ENCODE measurements at places on chromosomes 12 and 14. TPM values are rescaled to one million over a fixed set of nuclear protein-coding genes. Genes with fewer than 3 reads are reported as not detected.

- DNase-seq = no peak
Observed at GRCh38 chr14:65258391-65258790, 154.1 kb upstream of the FUT8 start.

DNA sequence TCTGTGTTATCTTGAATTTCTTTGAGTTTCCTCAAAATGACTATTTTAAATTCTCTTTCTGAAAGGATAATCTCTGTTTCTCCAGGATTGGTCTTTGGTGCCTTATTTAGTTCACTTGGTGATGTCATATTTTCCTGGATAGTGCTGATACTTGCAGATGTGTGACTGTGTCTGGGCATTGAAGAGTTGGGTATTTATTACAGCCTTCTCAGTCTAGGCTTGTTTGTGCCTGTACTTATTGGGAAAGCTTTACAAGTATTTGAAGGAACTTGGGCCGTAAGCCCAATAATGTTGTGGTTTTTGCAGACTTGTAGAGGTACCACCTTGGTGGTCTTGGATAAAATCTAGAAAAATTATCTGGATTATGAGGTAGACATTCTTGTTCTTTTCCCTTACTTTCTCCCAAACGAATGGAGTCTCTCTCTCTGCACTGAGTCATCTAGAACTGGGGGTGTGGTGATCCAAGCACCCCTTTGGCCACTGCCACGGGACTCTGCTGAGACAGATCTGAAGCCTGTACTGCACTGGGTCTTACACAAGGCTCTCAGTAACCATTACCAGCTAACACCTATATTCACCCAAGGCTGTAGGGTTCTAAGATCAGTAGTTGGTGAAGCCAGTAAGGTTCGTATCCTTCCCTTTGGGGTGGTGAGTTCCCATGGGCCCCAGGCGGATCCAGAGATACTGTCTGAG, 703.7 kb upstream of the MGAT4C start:
- DNase-seq = no peak

DNA sequence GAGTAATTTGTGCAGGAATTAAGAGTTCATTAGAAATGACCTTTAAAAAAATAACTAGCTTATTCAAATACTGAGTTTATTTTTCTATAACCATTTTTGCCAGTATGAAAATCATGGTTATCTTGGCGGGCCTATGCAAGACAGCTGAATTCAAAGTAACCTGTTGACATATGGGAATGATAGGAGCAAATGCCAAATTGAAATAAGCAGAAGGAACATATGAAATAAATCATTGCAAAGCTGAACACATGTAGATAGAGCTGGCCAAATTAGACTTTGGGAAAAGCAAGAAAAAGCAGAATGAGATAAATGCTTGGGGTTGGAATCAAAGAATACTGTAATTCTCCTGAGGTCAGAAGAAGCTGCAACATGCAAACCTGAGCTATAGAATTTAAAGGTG, 372.5 kb downstream of the ADAMTS20 start:
- no peak for DNase-seq

GRCh38 chr12:119178544-119179334, at the start of gene HSPB8:
HSPB8 (plus strand) TSS chr12:119178931; CDS start chr12:119179313, 382 bp downstream.
- peak; percentile 92 for DNase-seq

DNA sequence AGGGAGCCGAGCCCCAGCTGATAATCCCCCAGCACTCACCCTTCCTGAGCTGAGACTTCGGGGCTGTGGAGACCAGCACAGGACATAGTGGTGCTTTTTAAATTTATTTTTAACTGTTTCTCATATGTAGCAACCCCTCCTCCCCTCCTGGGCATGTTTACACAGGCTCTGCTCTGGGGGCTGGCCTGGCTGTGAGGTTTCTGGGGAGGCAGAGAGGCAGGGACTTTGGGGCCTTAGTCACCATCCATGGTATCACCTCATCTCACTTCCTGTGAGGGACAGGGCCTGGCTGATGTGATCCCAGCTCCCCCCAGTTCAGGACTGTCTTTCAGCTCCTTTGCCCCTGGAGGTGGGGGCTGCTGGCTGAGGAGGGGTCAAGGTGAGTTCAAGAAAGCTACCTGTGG, 20.4 kb downstream of the VASH1 start:
- no peak for DNase-seq

DNA sequence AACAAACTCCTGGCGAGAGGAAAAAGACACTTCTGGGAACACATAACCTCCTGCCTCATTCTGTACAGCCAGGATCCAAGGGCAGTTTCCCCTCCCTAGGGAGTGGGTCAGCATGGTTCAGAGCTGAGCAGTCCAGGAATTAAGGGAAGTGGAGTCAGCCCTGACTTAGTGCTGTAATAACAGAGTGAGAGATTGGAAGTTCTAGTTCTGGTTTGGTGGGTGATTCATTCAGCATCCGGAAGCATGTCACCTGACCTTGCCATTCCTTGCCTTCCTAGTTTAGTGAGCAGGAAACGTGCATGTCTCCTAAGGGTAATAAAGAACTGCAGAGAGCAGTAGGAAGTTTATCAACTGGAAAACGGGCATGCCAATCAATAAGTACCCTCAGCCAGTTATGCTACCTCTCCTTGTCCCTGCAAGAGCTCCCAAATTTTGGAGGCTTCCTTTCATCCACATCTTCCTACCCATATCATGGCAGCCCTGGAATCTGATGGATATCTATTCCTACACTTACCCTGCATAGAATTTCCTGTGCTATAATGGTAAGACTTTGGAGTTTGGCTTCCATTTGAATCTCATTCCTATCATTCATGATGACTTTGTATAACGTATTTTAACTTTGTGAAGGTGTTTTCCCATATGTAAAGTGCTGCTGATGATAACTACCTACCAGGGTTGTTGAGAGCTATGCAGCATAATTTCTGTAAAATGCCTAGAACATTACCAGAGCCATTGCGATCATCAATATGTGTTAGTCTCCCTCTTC, 28.5 kb upstream of the MAGOHB start:
- no peak for DNase-seq

GRCh38 chr14:52914295-52914694, 36.6 kb downstream of the FERMT2 start:
- DNase-seq = no peak

The RTN1 gene
- total RNA-seq = 15.4 TPM

DNA sequence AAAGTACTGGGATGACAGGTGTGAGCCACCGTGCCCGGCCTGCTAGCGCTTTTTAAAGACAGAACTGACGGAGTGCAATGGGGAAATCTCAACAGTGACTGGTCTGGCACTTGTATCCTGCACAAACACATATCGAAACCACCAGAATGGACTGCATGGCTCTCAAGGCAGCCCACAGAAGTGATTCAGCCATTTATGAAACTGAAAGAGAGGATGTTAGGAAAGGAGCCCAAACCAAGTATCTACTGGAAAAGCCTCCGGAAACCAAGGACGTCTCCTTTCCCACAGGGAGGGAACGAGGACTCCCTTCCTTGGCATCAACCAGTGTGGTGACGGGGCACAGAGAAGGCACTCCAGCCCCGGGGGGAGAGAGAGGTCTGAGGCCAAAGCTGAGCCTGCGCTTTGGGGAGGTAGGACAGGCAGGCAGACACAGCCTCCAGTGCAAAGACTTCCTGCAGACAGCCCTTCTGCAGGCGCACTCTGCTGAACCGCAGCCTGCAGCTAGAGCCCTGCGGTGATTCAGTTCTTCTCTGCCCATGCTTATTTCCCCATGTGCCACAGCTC, 16.5 kb downstream of the SLC15A4 start:
- peak; percentile 76 for DNase-seq

The PLA2G1B gene
- total RNA-seq = 1.8 TPM

- no peak for DNase-seq
Observed at GRCh38 chr14:52064174-52064573, 4.7 kb downstream of the NID2 start.

GRCh38 chr14:72892103-72892878, 1.6 kb downstream of the DPF3 start:
- peak; percentile 81 for DNase-seq

The MSI1 gene
- total RNA-seq = 0.58 TPM

- DNase-seq = no peak
Observed at GRCh38 chr14:61511558-61511948, 183.8 kb upstream of the HIF1A start.

The RAD51AP1 gene
- total RNA-seq = 1.1 TPM

The FGD4 gene
- total RNA-seq = 41.6 TPM

DNA sequence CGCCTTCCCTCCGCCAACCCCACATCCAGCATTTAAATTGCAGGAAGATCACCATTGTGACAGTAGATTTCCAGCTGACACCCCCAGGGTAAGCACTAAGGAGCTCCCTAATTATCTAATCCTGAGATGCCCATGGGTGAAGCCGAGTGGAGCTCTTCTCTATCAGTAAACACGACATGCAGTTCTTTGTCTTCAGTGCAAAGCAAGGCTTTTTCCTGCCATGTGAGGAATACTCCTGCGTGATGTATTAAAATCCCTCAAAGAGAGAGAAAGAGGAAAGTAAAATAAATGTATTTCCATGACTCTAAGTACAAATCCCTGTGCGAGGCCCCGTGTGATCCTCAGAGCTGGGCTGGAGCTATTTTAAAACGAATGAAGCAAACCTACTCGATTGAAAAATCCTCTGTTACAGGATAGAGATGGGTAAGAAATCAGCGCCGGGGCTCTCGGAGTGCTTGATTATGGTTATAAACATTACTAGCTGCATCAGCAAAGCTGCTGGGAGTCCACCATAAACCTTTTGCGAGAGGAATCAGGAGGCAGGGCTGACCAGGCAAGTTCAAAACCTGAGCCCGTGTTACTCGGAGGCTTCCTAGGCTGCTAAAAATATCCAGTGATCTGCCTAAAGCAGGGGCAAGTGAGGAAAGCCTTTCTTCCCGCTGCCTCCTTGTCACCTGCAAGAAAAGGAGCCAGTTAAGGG, 61.5 kb downstream of the MAP1LC3B2 start:
- DNase-seq = no peak

GRCh38 chr12:118022728-118023109, 6.2 kb downstream of the RFC5 start:
- DNase-seq = no peak

The CLEC1B gene
- not detected for total RNA-seq

The TESPA1 gene
- total RNA-seq = 0.48 TPM

GRCh38 chr12:5200278-5201087, 156.8 kb downstream of the KCNA5 start:
- no peak for DNase-seq

The PZP gene
- total RNA-seq = 0.61 TPM

- no peak for DNase-seq
Observed at GRCh38 chr12:24705216-24705615, 243.7 kb downstream of the BCAT1 start.

DNA sequence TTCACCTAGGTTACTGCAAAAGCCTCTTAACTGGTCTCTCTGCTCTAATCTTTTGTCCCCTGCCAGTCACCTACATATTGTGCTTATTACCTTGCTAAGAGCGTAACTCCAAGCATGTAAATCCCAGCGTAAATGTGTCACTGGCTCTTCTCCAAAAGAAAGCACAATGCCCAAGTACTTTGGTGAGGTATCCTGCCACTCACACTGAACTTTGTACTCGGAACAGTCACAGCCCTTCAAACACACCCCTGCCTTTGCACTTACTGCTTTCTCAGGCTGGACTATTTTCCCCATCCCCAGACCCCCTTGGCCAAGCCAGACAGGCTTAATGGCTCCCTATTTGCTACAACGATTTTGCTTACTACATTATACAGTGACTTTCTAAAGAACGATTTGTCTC, 31.7 kb downstream of the GALNT4 start:
- no peak for DNase-seq

- DNase-seq = no peak
Observed at GRCh38 chr14:21428930-21429329, 27.0 kb downstream of the CHD8 start.

DNA sequence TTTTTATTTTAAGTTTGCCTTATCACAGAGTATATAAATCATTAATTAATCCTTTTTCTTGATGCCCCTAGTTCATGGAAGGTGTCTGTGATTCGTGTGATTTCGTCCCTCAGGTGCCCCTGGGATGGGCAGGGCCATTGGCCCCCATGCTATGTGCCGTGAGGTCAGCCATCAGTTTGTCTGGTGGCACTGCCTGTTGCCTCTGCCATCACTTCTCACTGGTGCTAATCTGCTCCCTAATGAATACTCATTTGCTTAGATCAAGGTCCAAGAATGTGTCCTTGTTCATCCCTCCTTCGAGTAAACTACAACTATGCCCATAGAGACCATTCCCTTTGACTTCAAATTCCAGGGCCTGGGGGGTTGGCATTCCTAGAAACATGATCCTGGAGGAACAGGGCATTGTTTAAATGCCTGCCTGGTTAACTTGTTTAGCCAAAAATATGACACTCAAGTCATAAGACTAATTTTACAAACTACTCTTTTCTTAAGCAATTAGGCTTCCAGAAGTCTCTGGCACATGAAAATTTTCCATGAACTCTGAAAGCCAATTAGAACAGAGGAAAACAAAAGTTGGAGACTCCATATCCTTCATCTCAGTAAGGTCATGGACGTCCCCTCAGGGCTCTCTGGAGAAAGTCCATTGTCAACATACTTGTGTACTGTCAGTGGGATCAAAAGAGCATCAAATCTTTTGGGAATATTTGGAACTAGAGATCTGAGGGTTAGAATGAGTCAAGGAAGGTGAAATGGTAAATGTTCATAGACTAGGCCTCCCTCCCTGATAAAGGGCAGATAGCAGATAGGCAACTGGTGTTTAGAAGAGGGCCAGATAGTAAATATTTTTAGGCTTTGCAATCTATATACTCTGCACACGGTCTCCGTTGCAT, 90.9 kb upstream of the PLXNC1 start:
- no peak for DNase-seq

DNA sequence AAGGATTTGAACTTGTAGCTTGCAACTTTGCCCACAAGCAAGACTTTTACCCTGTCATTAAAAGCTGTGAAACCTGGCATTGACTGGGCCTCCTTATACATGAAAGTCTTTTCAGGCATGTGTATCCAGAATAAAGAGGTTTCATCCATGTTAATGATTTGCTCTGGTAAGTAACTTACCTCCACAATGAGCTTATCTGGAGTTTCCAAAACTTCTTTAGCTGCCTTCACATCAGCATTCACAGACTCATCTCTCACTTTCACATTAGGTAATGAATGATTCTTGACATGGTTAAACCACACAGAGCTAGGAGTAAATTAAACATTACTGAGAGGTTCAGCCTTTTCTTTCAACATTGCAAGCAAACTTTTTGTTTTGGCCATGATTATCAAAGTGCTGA, 234.4 kb upstream of the CLEC14A start:
- no peak for DNase-seq

The SIX4 gene
- 1.9 TPM for total RNA-seq

DNA sequence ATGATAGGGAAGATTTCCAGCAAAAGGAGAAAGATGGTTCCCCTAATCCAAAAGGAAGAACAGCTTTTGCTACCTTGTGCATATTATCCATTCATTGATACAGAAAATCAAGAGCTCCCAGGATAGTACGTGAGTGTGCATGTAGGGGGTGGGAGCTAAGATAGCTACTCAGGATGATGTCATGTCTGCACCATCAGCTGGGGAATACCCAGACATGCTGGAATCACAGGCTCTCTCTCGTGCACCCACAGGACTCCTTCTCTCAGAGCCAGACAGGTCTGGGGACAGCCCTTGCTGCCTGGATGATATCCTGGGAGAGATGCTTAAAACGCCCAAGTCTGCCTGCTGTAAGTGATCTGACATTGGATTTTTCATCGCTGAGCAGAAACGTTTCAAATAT, 38.9 kb downstream of the FOXN3 start:
- DNase-seq = no peak
